ENCODE measurements at places on chromosomes 1 and 21.

DNA sequence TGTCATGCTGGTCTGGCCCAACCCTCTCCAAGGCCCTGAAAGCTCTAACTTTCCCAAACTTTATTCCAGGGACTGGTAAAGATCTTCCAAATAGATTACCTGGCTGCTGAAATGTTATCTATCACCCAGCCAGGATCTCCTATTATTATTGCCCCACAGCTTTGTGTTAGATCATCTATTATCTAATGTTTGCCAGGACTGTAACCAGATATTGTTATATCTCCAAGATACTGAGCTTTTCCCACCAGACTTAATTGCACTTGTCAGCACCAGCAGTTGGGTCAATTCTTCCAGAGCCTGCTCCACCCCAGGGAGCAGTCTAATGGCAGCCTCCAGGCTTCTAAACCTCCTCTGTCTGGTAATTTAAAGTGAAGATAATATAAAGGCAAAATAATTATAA is 59.1 kb downstream of the PRDX6 start:
- DNase-seq, result no peak

DNA sequence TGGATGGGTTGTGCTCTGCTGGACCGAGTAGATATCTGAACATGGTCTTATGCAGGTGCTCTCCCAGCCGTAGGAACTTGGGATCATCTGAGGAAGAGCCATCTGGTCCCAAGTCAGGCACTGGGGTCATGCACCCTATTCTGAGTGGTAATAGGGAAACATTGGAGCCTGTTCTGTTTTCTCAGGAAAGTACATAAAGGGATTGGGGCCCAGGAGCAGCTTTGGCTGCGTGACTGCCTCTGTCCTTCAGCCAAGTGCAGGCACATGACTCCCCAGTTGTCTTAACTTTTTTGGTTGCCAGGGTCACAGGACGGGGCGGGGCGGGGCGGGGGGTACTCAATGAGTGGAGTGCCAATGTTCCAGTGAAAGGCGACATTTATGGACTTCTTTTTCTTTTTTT is 11.5 kb downstream of the PFKFB2 start:
- DNase-seq, result no peak

GRCh38 chr1:36212782-36213181 is 11.5 kb upstream of the THRAP3 start:
- DNase-seq, result no peak

- no peak for DNase-seq
Measured at GRCh38 chr1:64878090-64878489, 88.3 kb downstream of the JAK1 start.

DNA sequence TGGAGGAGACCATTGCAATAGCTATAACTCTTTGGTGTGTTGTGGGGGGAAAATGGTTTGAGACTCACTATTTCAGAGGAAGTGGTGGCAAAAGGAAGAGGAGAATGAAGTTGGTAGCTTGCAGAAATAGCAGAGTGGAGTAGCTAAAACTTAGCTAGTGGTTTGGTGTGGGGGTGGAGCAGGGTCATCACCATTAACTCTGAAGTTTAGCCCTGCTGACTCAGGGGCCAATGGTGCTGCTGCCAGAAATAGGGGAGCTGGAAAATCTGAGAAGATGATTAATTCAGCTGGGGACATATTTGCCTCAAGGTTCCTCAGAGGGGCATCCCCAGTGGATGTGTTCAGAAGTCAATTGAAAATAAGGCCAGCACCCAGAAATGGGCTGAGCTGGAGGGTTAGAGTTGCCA is 65.4 kb downstream of the RUNX1 start:
- peak; percentile 65 for DNase-seq

DNA sequence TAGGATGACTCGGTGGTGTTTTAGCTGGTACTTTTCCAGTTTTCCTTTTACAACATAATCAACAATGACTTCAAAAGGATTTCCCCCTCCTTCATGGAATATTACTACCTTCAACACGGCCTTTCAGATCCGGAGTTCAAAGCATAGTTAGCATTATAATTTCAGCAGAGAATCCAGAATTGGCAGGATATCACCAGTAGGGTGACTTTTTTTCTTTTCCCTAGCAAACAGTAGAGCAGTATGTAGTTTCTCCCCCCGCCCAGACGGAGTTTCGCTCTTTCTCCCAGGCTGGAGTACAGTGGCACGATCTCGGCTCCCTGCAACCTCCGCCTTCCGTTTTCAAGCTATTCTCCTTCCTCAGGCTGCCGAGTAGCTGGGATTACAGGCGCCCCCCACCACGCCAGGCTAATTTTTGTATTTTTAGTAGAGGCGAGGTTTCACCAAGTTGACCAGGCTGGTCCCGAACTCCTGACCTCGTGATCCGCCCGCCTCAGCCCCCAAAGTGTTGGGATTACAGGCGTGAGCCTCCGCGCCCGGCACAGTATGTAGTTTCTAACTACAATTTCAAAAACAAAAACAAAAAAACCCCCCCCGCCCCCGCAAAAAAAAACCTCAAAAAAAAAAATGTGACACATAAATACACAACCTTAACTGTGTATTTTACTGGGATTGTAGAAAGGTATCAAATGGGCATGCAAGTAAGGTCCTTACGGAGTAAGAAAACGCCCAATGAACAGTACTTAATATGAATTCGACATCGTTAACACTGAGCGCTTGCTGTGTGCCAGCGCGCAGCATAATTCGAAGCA is 1.5 kb upstream of the COX20 start:
- peak; percentile 20 for DNase-seq

GRCh38 chr21:43006874-43007208 is 32.5 kb downstream of the PKNOX1 start:
- DNase-seq, result no peak

DNA sequence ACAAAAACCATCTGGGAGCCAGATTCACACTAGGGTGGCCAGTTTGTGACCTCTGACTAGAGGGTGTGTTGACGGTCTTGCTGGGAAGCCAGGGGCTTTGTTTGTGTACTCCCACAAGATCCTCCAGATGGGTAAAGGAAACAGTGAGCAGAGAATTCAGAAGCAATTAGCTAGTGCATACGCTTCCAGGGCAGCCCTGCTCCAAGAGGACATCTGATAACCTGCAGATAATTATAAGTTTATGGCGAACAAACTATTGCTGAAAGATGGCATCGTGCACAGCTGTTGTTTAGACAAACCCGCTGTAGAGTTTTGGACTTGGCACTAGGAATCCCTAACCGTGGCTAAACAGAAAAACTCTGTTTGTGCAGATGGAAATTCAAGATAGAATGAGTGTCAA is 326.4 kb downstream of the TGFB2 start:
- no peak for DNase-seq

DNA sequence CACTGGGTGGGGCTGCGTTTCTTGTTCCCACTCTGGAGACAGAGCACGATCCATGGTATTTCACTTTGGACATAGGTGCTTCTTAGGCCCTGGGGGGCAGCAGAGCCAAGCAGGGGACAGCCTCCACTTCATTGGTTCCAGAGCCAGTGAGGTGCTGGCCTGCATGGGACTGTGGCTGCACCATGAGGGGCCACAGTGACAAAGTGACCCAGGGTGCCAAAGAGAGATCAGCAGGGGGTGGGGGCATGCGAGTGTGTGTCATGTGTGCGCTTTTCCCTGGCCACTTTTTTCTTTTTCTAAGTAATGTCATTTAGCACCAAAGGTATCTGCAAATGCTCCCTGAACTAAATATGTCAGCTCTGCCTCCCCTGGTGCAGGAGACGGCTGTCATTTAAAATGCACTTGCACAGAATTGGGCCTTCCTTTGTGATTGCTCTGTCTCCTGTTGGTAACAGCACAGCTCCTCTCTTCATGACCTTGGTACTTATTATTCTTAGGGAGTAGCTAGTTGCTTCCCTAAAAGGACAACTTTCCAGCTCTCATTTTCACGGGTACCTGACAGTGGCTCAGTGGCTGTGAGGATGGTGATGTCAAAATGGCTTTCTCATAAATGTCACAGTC is 75.5 kb upstream of the VAMP3 start:
- no peak for DNase-seq

- DNase-seq, result no peak
Measured at GRCh38 chr1:11071463-11072215, 11.8 kb upstream of the SRM start.

DNA sequence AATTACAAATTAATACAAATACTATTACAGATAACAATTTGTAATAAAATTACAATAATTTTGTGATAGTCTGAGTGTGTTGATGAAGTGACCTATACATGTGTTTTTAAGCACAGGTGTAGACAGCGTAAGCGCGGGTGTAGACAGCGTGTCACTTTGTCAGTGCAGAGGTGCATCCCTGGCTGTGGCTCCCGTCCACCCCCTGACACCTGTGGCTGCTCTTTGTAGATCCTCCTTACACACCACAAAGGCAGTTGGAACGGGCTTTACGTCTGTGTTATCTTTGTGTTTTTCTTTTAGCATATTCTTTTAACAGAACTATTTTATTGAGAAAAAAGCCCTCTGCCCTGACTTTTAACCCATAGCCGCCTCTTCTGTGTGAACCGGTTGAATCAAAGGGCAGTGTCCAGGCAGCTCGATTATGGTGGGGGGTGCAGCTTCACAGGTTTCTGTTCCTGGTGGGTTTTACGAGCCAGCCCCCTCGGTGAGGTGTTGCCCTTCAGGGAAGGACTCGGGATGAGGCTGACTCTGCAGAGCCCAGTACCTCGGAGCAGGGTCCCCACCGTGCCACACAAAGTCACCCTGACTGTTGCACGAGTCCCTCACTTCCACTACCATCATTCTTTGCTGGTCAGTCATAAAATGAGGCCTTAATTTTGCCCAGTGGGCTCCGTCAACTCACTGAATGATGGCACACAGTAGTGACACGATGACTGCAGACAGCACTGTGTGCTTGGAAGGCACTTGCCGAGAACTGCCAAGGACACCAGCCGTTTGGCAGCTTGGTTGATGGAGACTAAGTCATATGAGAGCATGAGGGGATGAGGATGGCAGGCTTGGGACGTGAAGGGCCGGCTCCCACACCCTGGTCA is 86.4 kb upstream of the COL6A1 start:
- no peak for DNase-seq

DNA sequence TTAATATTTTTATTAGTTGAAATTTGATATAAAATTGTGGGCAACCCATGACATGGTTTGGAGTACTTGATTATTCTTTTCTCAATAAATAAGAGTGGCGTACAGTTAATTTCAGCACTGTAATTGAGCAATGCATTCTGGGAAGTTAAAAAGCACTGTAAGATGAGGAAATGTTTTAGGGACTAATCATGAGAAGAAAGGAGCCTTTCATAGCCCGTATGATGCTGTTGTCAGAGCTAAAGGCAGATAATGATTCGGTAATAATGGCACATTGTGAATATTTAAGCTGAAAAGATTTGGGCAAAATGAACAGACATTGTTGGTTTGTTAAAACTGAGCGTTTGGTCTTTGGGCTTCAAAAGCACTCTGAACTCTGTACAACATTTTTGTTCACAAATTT is 139.3 kb downstream of the NFIA start:
- DNase-seq, result no peak

GRCh38 chr1:197360068-197360467 is 92.0 kb downstream of the CRB1 start:
- no peak for DNase-seq

GRCh38 chr1:205593532-205593931 is 38.3 kb downstream of the ELK4 start:
- DNase-seq, result no peak

GRCh38 chr21:15243406-15243805 is 178.6 kb upstream of the NRIP1 start:
- DNase-seq, result no peak

DNA sequence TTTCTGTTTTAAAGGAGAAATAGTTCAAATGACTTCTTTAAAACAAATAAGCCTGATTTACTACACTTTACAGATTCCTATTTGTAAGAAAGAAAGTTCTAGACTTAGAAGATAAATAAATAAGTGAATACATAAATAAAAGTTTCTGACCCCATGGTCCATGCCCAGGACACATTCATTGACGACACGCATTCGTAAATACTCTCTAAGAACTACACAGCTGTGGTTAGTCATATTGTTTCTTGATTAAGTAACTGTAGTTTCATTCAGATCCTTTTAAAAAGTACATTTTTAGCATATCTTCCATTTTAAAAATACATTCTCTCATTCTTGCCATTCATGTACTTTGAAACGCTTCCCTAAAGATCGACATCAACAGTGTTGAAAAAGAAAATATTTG is 497.4 kb downstream of the SETD4 start:
- DNase-seq, result no peak

GRCh38 chr1:234244482-234244881 is 128.8 kb upstream of the COA6 start:
- no peak for DNase-seq

DNA sequence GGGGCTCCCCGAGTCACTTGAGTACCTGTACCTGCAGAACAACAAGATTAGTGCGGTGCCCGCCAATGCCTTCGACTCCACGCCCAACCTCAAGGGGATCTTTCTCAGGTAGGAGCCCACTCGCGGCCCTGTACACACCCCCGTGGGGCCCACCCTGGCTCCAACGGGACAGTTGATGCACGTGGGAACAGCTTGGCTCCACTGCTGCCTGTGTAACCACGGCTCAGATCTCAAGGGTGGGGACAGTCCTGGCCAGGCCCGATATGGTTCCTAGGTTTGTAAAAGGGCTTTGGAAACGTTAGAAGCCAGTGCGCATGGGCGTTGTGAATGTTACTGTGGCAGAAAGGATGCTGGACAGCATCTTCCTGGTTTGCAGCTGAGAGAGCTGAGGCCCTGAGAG is 18.8 kb downstream of the PODN start:
- DNase-seq, result no peak

DNA sequence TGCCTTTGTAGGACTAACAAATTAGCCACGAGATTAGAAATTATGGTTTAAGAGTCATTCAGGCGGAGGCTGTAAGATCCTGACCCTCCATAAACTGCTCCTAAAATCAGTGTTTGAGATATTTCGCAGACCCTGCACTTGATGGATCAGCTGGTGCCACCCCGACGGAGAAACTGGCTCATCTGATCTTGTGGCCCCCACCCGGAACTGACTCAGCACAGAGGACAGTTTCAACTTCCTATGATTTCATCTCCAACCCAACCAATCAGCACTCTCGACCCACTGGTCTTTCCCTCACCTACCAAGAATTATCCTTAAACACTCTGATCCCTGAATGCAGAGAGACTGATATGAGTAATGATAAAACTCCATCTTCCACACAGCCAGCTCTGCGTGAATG is 3.7 kb upstream of the JAM2 start:
- DNase-seq, result no peak
